ENCODE measurements at places on chromosomes 16 and 17. TPM values are rescaled to one million over a fixed set of nuclear protein-coding genes. Genes with fewer than 3 reads are reported as not detected.

DNA sequence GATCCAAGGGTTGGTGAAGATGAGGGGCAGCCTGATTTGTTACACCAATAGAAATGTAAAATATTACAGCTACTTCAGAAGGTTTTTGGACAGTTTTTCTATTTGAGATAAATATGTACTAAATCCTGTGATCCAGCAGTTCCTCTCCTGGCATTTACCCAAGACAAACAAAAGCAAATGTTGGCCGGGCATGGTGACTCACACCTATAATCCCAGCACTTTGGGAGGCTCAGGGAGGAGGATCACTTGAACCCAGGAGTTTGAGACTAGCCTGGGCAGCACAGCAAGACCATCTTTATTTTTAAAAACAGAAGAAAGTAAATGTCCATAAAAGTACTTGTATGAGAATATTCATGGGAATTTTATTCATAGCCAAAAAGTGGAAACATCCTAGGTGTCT, 64.8 kb upstream of the MRC2 start:
- DNase-seq = peak; percentile 71

- no peak for DNase-seq
Measured at GRCh38 chr17:39946551-39947330, 16.1 kb upstream of the GSDMA start.

GRCh38 chr16:66385415-66385814, 18.9 kb downstream of the CDH5 start:
- DNase-seq = no peak

DNA sequence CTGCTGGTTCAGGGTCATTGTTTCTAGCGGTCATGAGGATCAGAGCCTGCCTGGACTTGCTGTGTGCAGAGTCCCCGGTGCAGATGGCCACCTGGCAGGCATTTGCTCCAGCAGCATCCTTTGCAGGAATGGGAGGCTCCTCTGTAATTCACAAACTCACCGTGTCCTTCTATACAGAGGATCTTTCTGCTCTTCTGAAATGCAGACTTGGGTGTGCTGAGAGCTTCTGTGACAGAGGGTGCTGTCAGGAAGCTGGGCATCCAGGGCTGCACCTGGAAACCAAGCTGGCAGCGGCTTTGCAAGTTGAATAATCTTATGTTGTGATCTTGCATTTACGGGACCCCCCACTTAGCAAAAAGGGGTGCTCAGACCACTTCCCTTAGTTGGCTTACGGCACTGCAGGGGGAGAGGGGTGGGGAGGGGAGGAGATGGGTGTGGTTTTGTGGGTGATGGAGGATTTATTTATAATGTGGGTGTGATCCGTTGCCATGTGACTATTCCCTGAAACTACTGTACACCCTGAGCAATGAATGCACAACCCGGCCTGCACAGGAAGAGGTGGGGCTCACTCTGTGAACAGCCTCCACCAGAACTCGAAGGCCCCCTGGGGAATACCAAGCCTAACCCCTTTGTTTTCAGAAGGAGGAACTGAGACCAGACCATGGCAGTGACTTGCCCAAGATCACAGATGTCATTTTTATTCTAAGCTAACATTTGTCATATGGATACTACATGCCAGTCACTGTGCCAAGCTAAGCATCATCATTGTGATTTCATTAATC, 178.3 kb downstream of the PRKCB start:
- no peak for DNase-seq

SKAP1 gene
- total RNA-seq = not detected

DNA sequence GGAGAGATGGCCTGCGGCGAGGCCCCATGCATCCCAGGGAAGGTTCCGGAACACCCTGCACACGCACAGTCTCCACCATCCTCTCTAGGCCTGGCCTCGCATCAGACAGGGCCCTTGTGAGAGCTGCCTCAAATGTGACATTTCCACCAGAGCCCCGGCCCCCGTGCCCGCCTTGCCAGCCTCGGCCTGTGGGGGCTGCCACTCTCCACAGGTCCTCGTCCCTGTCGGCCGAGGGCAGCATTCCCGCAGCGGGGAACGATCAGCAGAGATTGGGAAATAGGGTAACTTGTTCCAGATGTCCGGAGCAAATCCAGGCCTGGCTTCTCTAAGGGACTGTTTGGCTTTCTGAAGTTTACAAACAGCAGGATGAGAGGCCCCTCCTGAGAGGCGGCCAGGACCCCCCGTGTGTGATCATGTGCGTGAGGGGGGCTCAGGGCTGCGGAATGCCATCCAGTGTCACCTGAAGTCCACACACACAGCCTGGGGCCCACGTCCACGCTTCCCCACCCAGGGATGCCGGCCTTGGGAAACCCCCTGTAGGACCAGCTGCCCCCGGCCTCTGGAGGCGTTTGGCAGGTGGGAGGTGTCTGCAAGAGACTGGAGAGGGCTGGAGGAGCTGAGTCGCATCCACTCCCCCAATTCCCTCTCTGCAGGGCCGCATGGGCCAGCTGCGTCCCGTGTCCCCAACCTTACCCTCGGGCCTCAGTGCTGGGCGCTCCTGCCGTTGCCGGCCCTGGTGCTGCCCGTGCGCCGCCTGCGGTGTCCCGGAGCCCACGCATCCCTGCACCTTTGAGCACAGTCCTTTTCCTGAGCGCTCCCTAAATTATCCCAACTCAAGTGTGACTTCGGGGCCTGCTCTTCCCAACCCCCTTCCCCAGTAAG, 70.4 kb downstream of the ZDHHC7 start:
- peak; percentile 60 for DNase-seq

SBK1 gene
- not detected for total RNA-seq

- peak; percentile 55 for DNase-seq
Measured at GRCh38 chr16:24626256-24626655, 86.9 kb downstream of the RBBP6 start.

MPP2 gene
- total RNA-seq = 3.2 TPM

DNA sequence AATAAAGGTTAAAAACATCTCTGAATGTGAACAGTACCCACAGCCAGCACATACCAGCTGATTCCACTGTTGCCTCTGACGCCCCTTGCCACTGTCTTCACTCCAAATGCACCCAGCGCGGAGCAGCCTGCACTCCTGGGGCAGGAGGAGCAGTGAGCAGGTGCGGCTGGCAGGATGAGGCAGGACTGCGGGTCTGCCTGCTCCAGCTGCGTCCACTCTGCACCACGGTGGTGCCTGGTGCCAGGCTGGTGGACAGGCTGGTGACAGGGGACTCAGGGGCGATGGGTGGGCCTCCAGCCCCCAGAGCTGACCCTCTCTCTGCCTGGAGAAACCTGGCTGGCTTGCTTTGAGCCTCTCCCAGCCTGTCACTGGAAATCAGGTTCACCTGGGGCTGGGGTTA, 9.4 kb downstream of the RAB40B start:
- no peak for DNase-seq

DNA sequence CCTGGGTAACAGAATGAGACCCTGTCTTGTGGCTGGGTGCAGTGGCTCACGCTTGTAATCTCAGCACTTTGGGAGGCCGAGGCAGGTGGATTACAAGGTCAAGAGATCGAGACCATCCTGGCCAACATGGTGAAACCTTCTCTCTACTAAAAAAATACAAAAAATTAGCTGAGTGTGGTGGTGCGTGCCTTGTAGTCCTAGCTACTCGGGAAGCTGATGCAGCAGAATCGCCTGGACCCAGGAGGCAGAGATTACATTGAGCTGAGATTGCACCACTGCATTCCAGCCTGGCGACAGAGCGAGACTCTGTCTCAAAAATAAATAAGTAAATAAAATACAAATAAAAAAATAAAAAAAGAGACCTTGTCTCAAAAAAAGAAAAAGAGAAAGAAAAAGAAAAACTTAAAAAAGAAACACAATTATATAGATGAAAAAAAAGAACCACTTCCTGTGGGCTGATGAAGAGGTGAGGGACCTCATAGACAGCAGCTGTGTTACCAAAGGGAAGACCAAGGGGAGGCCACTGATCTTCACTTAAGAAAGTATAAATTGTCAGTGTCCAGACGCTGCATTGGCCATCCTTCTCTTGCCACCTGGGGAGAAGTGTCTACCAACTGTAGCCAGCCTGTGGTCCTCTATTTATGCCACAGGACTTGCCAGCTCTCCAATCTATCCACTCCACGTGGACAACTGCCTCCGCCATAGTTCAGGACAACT, 24.4 kb upstream of the SMG1 start:
- DNase-seq = no peak

DNA sequence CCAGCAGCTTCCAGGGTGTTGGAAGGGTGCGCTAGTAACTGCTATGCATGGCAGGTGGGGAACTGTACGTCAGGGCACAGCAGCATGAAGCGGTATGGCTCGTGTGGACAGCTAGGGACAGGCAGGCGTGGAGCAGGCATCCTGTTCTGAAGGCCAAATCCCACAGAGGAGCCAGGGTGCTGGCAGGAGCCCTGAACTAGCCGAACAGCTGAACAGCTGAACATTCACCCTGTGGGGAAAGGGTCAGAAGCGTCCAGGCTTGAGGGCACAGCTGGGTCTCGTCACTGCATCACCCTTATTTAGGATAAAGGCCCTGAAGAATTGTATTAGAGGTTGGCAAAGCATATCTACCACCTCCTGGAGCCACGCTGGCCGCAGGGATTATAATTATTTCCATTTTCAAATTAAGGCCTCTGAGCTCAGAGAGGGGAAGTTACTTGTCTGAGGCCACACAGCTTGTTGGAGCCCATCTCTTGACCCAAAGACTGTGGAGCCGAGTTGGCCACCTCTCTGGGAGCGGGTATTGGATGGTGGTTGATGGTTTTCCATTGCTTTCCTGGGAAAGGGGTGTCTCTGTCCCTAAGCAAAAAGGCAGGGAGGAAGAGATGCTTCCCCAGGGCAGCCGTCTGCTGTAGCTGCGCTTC, 3.3 kb upstream of the STH start:
- DNase-seq = no peak

DNA sequence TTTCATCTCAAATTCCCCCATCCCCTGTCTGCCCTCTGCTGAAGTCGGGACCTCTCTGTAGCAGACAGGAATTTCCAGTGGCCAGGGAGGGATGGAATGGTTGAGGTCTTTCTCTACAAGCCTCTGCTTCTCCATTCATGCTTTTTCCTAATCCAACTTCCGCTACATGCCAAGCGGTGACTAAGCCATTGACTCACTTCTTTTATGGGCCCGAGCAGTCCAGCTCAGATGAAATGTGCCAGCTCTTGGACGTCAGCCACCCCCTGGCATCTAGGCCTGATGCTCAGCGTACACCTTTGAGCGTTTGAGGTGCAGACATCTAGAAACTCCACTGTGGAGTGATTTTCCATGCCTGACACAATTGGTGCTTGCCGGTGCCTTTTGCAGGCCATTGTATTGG, 40.7 kb upstream of the GPR139 start:
- DNase-seq = no peak

DNA sequence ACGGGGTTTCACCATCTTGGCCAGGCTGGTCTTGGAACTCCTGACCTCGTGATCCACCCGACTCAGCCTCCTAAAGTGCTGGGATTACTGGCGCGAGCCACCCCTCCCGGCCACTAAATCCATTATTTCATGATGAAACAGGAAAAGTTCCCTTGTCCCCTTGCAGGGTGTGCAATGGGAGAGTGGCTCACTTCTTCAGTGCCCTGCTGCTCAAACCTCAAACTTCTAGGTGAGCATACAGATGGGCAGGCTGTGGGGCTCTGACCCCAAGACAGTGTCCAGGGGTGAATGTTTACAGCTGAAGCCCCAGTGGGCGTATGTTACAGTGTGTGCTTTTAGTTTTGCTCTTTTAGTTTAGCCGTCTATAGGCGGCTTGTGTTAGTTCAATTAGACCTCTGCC, 34.7 kb downstream of the GJC1 start:
- DNase-seq = no peak

DNA sequence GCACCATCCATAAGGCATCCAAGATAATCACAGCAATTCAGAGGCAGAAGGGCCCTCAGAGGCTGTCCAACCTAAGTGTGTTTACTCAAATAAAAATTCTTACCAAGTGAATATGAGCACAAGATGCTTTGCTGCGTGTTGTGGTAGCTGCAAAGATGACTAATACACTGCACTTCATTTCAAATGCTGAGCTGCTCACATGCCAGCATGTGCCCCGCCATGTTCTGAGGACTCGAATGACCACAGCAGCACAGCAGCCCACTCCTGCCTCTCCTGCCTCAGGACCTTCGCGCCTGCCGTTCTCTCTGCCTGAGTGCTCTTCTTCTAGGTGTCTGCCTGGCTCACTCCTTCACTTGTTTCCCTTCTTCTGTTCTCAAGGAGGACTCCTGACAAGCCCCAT, 19.0 kb downstream of the PIK3R5 start:
- DNase-seq = no peak

DNA sequence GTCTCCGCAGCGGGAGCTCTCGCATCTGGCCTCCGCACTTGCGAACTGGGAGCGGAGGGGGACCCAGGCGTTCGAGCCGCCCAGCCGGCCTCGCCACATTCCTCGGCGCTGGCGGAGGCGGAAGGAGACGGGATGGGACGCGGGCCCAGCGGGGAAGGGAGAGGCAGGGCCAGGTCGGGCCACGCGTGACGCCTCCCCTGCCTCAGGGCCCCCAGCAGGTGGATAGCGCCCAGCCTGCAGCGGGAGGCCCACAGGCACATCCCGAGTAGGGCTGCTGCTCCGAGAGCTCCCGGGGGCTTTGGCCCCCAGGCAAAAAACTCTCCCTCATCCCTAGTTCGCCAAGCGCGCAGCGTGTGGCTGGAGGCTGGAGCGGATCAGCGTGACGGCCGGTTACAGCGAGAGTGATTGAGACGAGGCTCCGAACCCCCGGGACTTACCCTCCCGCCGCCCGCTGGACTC, 800 bp downstream of the PLEKHH3 start:
- peak; percentile 41 for DNase-seq

- peak; percentile 78 for DNase-seq
Measured at GRCh38 chr17:16269658-16270057, 52.6 kb downstream of the PIGL start.

DNA sequence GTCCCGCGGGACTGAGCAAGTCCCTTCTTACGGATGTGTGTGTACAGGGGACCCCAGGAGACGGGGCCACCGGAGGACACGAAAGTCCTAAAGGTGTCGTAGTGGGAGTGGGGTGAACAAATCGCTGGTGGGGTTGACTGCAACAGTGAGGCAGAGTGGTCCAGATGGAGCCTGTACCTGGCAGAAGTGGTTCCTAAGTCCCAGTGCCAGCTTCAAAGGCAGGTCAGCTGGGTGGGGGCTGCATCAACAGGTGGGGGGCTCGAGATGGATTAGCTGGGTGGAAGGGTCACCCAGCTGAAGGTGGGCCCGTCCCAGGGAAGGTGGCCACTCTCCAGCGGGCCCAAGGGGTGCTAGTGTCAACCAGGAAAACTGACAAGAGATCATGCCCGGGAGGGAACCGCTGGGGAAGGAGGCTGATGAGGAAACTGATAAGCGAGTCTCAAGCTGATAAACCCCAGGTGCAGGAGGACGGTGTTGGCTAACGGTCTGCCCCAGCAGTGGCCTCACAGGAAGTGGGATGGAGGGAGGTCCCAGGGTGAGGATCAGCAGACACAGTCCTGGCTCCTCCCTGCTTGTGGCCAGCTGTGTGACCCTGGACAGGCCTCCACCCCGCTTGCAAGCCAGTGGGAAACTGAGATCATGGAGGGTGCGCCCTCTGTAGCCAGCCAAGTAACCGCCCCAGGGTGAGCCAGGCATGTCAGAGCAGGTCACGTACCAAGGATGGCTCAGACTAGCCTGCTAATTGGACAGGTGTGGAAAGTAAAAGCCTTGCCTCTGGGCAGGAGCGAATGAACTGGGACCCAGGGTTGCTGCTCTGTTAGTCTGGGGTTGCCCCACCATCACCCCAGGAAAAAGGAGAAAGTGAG, 1.0 kb downstream of the ORAI3 start:
- DNase-seq = peak; percentile 89

- DNase-seq = peak; percentile 44
Measured at GRCh38 chr16:76653390-76654026, 376.3 kb downstream of the CNTNAP4 start.
